ENCODE measurements at places on chromosomes 6 and 20.

GRCh38 chr6:72783666-72784065 lies 161.8 kb downstream of the KCNQ5 start:
- DNase-seq: no peak

GRCh38 chr20:39036851-39037250 lies 74.7 kb downstream of the DHX35 start:
- DNase-seq: no peak

- peak; percentile 61 for DNase-seq
Measured at GRCh38 chr6:55069132-55069781, 105.1 kb upstream of the HCRTR2 start.

- DNase-seq: no peak
Measured at GRCh38 chr20:19001177-19001576, 187.6 kb downstream of the SCP2D1 start.

DNA sequence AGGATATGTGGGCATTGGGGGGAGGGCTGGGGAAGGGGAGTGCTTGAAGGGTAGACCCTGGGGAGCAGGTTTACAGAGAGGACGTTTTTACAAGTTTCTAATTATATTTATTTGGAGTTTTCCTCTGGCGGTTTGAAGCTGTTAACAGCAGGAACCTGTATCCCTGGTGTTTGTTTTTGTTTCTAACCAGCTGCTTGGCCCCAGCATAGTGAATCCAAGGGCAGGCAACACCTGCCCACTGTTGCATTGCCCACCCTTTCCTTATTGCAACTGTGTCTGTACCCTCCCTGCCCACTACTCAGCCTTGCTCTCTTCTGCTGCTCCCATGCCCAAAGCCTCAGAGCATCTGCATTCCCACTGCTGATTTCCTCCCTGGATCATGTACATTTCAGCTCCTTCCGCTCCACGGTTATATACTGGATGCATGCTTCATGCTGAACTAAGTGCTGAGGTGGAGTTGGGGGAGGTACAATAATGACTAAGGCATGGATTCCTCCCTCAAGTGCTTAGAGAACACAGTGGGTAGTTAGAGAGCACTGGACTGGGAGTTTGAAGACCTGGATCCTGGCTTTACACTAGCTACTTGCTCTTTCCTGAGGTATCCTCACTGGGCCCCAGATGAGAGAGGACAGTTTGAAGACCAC lies 6.0 kb downstream of the SCUBE3 start:
- no peak for DNase-seq

All from HAP-1 (cell line).